ENCODE measurements at places on chromosomes 12 and 14.

DNA sequence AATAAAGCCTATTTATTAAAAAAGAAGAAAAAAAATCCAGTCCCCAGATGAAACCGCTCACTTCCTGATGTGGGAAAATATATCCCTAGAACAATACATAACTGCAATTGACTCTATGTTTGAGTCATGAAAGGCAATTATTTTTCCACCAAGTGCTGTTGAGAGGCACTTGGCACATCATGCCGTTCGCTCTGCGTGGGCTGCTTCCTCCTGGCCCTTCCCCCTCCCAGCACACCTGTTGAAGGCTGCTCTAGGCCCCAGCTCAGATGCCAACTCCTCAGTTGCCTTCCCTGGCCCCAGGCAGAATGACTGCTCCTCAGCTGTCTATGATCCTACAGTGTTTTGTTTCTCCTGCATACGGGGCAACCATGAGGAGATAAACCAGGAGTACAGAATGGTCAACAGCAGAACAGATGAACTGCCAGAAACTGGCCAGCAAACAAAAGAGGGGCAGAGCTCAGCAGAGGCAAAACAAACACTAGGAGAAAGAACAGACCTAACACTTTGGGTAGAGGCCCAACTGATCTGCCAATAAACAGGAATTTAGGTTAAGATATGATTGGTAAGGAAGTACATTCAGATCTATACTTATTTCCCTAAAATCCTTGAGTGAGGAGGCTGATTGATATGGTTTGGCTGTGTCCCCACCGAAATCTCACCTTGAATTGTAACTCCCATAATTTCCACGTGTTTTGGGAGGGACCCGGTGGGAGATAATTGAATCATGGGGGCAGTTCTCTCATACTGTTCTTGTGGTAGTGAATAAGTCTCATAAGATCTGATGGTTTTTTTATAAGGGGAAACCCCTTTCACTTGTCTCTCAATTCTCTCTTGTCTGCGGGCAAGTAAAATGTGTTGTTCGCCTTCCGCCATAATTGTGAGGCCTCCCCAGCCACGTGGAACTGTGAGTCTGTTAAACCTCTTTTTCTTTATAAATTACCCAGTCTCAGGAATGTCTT is 58.6 kb downstream of the SLC38A1 start:
- no peak for DNase-seq

GRCh38 chr12:19550626-19551025 is 111.3 kb downstream of the AEBP2 start:
- DNase-seq = no peak

DNA sequence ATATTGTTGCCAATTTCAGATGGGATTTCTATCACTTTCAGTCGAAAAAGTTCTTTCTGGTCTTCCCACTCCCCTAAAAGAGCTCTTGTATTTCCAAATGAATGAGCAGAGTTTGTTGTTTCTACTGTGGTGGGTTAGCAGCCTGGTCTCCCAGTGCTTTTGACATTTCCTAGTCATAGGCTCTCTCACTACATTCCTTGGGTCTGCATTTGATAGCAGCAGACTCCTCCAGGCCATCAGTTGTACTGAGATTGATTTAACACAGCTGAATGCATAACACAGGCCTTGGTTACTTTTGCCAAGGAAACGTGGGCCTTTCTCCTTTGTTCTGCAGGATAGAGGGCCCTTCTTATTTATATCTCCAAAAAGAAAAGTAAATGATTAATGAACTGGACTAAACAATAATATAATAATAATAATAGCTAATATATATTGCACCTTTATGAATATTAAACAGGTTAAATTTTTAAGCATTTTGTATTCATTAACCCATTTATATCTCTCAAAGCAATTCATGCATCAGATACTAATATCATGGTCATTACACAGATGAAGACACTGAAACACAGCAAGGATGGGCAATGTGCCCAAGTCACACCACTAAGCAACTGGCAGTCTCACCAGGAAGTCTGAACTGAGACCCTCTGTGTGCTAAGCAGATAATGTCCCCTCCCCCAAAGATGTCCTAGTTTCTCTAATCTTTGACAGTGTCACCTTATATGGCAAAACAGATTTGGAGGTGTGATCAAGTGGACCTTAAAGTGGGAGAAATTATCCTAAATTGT is 1579.2 kb downstream of the AACS start:
- no peak for DNase-seq

- no peak for DNase-seq
These were observed 3.3 kb downstream of the IL26 start for GRCh38 chr12:68222326-68222725.

DNA sequence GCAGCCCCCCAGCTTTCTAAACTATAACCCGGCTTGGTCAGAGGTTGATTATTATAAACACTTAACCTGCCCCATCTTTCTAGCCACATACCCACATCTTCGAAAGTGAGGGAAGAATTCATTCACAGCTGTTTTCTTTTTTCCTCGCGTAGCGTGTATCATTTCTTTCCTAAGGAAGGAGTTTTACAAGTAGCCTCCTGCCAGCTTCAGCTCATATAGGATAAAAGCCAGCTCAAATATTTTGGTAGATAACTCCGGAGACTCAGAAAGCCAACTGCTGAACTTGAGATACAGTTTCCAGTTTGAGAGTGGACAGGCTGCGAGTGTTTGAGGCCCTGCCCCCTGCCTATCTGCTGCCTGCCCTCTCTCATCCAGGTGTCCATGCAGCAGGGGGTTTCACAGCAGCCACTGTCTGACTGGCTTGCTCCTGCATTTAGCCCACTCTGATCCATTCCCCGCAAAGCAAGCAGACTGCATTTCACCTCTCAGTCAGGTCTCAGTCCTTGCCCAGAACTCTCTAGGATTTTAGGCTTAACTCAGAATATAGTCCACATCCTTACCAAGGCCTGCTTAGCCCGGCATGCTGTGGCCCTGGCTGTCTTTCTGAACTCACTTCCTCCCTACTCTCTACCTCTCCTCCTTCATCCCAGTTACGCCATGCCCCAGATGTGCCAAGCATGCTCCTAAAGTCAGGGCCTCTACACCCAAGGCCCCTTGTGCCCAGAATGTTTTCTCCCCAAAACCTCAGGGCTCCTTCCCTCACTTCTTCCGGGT is 46.9 kb downstream of the EVL start:
- DNase-seq = no peak

DNA sequence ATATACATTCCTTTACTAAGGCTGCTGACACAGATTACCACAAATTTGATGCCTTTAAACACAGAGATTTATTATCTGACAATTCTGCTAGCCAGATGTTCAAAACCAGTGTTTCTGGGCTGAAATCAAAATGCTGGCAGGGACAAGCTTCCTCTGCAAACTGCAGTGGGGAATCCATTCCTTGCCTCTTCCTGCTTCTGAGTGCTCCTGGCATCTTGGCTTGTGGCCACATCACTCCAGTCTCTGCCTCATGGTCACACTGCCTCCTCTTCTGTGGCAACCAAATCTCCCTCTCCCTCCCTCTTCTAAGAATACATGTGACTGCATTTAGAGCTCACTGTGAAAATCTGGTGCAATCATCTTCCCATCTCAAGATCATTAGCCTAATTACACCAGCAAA is 235.7 kb downstream of the TTC8 start:
- no peak for DNase-seq
